ENCODE measurements at places on chromosomes 7 and 10.
A peak's percentile ranks its signal among the peaks of the same experiment; 100 is the strongest.

GRCh38 chr7:17150018-17150417, 148.4 kb upstream of the AHR start:
- DNase-seq: no peak

- peak; percentile 75 for DNase-seq
Observed at GRCh38 chr7:141477865-141478264, 73.3 kb upstream of the AGK start.

DNA sequence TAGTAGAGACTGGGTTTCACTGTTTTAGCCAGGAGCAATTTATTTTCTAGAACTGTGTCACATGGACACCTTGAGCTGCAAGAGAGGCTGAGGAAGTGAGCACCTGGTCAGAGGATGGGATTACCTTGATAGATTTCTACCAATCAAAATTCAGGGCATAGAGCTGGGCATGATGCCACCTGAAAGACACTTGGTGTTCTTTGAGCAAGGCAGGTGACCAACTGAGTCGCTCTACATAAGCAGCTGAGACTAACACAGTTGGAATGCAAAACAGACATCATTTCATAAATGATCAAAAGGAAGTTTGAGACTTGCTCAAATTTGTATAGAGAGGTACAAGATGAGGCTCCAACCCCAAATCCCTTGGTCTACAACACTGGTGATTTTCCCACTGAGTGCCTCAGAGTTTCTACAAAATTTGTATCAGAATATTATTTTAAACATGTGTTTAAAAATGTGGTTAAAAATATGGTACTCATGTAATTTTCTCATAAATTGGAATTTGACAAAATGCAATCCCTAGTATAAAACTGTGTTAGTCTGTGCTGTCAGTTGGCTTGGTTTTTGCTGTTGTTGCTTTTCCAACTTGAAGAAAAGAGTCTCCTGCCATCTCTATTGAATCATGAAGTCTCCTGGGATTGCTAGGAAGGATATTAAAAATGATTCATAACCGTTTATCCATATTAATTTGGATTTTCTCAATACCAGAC, 156.4 kb upstream of the MDFIC start:
- no peak for DNase-seq

DNA sequence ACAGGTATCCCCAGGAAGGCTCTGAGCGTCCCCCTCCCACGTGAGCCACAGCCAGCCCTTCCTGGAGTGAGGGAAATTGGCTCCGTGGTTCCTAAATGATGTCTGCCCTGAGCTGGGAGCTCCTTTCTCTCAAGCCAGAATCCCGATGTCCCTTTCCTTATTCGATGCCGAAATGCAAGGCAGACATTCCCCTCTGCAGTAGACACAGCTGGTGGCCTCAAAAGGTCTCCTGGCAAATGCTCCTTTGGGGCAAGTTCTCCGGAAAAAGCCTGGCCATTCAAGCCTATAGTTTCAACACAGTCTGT, 98.9 kb downstream of the HIP1 start:
- DNase-seq: no peak

GRCh38 chr7:49860293-49860692, 86.9 kb downstream of the VWC2 start:
- DNase-seq: no peak

DNA sequence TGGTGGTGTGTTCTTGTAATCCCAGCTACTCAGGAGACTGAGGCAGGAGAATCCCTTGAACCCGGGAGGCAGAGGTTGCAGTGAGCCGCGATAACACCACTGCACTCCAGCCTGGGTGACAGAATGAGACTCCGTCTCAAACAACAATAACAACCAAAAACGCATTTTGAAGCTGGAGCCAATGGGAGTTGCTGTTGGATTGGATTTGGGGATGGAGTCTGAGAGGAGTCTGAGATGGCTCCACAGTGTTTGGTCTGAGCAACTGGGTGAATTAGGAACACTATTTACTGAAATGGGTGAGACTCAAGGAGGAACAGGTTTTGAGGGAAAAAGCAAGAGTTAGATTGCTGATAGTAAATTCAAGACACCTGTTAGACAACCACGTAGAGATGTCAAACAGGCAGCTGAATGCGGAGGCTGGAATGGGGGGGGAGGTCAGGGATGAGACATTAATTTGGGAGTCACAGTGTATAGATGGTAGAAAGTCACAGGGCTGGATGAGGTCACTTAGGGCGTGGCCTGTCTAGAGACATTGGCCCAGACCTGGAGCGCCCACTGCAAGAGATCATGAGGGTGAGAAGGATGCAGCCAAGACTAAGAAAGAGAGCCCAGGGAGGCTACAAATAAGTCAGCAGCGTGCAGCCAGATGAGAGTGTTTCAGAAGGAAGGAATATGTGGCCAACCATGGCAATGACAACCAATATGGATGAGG, 56.4 kb downstream of the CYCS start:
- no peak for DNase-seq

DNA sequence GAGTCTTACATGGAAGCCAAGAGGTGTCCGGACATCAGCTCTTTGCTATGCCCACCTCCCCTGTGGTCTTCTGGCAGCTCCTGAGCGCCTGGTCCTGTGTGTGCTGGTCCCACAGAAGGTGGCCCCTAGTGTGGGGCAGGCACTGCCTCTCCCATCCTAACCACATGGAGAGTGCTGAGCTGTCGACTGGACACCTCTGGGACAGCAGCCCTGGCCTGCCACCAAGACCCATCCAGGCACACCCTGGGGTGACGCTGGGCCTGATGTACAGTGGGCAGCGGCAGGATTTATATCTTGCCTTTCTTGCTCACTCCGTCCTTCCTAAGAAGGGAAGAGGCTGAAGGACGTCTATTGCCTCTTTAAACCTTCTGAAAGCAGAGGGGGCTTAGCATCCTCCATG, 98.7 kb downstream of the EBF3 start:
- no peak for DNase-seq

DNA sequence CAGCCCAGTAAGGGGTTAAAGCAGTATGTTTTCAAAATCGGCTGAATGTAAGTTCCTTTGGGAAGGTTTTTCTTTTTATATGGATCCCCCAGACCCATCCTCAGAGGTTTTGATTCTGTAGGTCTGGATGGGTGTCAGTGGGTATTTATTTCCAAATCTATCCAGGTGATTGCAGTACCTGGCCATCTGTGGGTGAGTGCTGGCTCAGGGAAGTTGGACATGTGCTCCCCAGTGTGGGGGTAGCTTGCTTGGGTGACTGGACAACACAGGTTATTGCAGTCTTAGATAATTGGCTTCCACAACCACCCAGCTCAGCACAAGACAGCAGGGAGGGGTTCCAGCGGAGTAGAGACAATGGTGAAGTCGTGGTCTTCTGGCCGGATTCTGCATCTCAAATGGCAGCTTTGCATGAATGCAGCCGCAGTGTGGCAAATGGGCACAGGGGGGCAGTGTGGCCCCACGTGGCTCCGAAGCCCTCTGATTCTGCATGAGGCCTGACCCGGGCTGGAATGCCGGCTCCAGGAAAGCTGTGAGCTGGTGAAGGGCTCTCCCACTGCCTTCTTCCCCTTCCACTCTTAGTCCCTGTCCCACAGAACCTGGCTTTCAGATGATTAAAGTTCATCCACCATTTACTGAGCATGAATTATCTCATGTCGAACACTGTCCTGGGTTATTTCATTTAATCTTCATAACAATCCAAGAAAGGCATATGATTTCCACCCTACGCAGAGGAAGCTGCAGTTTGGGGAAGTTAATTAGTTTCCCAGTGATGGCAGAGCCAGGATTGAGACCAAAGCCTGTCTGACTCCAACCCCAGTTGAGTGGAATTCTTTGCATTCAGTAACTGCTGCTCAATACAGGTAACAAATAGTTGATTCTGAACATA, 64.5 kb upstream of the SYPL1 start:
- DNase-seq: peak; percentile 58

GRCh38 chr10:11936389-11937152, 106.0 kb downstream of the UPF2 start:
- no peak for DNase-seq

GRCh38 chr10:80691441-80691840, 153.7 kb downstream of the SH2D4B start:
- DNase-seq: no peak

DNA sequence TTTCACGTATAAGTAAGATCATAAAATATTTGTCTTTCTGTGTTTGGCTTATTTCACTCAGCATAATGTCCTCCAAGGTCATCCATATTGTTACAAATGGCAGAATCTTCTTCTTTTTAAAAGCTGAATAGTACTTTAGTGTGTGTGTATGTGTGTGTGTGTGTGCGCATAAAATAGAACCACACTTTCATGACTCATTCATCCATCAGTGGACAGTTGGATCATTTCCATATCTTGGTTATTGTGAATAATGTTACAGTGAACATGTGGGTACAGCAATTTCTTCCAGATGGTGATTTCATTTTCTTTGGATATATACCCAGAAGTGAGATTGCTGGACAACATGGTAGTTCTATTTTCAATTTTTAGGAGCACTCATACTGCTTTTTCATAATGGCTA, 622.4 kb downstream of the NRG3 start:
- no peak for DNase-seq

GRCh38 chr10:108598320-108598695, 1325.0 kb downstream of the XPNPEP1 start:
- no peak for DNase-seq

- DNase-seq: peak; percentile 17
Observed at GRCh38 chr10:9302140-9302746, 1247.8 kb downstream of the GATA3 start.

DNA sequence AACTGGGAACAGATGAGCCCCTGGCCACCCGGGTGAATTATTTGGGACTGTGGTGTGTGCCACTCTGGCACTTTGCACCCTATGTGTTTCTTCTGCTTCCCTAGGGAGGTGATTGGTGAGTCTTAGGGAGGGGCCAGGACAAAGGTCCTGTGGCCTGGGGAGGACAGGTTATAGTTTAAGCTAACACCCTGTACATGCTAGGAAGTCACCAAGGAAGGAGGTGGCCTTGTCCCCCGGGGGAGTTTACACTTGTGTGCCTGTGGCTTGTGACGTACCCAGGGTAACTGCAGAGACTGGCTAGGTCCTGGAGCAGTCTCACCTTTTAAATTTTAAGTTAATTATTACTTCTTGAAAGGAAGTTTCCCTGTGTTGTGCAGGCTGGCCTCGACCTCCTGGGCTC, 196.2 kb downstream of the BAMBI start:
- DNase-seq: no peak

GRCh38 chr7:26117970-26118369, 34.0 kb upstream of the NFE2L3 start:
- DNase-seq: no peak

DNA sequence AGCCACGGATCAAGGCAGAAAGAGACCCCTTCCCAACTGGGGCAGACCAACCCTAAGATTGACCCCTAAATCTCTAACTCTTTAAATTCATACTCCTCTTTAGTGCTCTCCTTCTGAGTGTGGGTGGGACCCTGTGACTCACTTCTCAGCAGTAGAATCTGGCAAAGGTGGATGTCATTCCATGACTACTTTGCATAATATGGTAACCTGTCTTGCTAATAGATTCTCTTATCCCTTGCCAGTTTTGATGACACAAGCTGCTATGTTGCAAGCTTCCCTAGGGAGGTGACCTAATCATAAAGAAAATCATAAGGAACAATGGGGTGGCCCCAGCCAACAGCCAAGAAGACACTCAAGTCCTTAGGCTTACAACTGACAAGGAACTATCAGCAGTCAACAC, 155.4 kb upstream of the VWC2 start:
- DNase-seq: no peak

- DNase-seq: no peak
Observed at GRCh38 chr10:88477343-88478085, 105.6 kb downstream of the RNLS start.

DNA sequence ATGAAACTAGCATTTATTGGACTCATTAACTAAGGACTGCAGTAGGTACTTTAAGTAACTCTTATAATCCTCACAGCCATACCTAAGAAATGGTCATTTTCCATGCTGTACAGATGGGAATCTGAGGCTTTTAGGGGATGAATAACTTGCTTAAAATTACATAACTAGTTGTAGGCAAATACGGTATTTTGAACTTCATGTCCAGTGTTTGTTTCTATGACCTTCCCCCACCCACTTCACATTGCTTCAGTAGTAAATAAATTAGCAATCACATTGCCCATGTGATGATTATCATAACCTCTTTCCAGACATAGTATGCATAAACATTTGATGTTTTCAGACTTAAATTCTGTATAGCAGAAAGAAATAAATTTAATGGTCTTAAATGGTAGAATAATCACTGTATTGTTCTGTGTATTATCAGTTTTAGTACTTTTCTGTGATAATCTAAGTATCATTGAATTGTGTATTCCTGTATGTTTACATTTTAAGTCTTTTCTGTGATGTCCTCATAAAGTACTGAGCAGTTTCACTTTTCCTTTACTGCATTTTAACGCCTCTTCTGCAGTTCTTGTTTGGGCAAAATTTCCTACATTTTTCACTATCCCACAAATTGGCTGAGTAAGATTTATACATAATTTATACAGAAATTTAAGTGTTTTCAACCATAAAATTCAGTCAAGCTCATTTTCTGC, 48.3 kb downstream of the ANKIB1 start:
- DNase-seq: no peak

DNA sequence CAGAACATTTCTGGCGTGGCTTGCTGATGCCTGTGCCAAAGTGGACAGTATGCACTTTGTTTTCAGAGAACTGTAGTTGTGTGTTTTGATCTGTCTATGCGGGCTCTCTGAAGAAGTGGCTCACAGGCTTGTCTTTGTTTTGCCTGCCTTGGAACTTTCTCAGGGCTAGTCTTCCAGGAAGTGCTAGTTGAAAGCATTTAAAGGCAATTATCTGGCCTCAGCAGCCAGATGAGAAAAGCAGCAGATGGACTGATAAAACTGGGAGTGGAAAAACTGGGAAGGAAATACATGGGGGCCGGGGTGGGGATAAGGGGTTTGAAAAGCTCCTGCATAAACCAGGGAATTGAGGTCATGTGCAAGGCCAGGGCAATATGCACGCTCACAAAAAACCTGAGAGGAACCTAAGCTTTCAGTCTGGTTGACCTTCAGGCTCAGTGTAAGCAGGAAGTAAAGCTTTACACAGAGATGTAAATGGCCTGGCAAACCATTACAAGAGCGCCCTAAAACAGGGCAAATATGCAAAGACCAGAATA, 94.5 kb downstream of the ZNF33B start:
- DNase-seq: no peak

DNA sequence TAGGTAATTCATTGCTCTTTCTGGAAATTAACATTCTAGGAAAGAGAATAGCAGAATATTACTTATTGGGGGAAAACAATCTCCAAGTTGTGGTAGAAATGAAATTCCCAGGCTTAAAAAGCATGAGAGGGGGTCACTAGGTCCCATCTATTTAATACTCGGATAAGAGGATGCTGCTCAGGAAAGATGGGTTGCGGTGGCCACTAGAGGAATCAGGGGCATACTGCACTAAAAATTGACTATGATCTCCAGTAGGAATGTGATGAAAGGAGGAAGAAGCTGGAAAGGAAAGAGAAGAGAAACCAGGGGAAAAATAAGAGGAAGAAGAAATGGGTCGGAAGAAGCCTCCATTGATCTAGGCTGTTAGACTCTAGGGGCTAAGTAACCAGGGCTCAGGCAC, 192.8 kb downstream of the GPAM start:
- no peak for DNase-seq

GRCh38 chr7:103640031-103640779, 194.2 kb upstream of the SLC26A5 start:
- DNase-seq: peak; percentile 75
